ENCODE measurements at places on chromosomes 4 and X.

DNA sequence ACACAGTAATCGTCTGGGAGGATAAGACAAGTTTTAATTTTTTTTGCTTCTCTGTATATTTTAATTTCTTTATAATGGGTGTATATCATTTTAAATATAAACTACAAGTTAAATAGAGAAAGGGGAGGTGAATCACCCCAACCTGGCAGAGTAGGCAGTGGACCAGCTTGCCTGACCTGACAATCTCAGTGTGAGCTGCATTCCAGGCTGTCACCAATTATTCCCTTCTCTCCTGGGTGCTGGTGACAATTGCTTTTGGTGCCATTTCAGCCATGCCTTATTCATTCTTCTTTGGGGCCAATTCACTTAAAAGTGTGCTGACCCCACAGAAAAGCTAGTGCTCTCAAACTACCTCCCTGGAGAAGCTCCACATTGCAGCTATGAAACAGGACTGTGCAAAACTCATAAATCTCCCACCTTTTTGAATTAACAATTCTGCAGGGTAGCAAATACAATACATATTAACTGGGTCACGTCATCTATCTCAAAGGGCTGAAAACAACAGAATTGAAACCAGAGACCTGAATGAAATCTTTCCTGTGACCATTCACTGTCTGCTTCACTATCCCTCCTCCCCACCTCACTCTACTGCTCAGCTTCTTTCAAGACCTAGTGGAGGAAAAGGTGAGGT, 359.0 kb downstream of the HS3ST1 start:
- no peak for DNase-seq

- peak; percentile 45 for DNase-seq
Observed at GRCh38 chrX:47483306-47484268, 565 bp upstream of the ZNF41 start.

DNA sequence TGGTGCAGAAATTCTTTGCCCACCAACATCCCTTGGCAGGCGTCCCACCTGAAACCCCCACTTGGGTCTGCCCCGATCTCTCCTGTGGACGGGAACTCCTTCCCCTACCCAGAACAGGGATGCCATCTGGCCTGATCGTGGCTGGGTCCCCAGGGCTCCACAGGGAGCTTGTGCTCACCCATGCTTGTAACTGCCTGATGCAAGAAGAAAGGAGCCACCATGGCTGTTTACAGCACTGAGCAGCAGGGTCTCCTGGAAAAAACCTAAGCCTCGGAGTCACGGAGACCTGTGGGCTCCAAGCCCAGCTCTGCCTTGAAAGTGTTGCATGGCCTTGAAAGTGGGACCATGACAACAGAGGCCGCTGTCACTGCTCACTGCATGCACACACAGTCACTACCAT, 101.5 kb upstream of the AFAP1 start:
- no peak for DNase-seq

DNA sequence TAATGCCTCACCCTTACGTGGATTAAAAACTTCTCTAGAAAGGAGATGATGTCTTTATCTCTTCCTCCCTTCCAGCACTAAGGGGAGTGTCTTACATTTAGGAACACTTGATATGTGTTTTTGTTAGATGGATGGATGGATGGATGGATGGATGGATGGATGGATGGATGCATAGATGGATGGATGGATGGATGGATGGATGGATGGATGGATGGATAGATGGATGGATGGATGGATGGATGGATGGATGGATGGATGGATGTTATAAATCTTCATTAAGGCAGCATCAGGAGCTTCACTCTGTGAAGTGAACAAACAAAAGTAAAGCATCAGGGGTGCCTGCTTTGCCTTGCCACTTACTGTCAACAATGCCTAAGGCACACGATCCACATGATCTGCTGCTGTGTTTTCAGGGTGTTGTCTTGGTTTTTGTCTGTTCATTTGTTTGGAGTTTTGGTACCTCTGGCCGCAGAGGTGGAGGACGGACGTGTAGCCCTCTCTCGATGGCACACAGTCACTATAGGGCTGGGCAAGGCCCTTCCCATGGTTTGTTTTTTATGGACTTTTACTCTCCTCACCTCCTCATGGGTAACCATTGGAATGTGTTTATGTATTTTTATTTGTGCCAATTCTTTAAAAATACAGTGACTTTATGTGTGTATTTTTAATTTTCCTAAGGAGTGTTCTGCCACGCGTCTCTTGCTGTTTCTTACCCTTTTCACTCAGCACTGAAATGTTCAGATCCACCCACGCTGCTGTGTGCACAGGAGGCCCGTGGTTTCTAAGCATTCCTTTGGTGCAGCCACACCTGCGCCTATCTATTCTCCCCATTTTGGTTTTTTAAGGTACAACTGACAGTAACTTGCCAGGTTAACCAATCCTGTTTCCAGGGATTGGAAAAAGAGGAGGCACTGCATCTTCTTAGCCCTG, 91.8 kb upstream of the ENPP6 start:
- DNase-seq = no peak

GRCh38 chr4:126708716-126709115, 924.0 kb upstream of the INTU start:
- no peak for DNase-seq

GRCh38 chrX:100299559-100299958, 110.5 kb downstream of the PCDH19 start:
- no peak for DNase-seq

DNA sequence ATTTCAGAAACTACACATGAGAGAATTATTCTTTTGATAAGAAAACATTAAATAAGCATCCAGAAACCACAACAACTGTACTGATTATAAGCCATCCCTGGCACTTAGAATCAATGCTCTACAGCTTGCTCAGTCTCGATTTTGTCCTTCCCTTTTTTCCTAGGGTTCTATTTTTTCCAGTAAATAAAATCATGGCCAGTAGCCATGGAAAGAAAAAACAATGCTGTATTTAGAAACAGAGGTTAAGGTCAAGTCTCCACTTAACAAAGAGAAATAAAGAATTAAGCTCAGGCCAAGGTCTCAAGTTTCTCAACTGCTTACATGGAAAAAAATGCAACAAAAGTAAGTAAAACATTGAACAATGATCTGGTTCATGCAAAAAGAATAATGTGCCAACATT, 38.7 kb upstream of the GRID2 start:
- peak; percentile 14 for DNase-seq

- no peak for DNase-seq
Observed at GRCh38 chr4:39976945-39977488, 694 bp downstream of the PDS5A start.

DNA sequence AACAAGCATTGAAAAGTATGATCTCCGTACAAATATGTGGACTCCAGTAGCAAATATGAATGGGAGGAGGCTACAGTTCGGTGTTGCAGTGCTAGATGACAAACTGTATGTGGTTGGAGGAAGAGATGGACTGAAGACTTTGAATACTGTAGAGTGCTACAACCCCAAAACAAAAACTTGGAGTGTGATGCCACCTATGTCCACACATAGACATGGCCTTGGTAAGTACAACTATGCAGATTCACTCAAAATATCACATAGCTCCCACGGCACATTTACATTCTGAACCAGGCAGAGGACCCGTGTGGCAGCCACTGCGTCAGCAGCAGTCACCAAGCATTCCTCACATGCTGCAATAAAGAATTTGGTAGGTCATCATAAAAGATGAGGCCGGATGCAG, 41.3 kb downstream of the KLHL5 start:
- no peak for DNase-seq

DNA sequence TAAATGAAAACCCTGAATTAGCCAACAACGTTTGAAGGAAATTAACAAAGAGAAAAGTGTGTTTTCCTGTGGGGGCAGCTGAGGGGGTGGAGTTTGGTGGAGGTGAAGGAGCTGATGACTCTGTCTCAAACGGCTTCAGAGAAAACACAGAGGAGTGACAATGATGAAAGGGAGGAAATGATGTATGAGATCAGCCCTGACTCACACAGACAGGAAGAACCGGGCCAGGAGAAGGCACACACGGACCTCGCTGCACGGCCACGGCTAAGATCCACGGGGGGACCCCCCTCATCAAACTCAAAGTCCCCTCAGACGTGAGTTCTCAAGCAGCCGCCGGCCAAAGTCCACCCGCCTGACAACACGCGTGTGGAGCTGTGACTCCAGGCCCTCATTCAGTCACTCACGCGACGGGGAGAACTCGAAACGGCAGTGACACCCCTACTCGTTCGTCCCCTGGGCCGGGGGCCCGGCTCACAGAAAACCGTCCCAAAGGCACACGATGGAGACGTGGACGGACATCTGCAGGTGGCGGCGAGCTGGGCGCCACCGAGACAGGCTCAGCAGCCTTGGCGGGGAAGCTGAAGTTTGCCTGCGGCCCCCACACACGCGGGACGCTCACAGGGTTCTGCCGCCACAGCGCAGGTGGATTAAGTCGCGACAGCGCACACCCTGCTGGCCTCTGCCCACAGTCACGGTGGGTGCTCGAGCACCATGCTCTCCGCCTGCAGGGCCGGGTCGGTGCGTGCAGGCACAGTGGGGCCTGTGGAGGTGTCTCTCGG, 28.8 kb downstream of the PPP2R3B start:
- no peak for DNase-seq

GRCh38 chr4:66585767-66586166, 915.5 kb upstream of the EPHA5 start:
- no peak for DNase-seq

- DNase-seq = no peak
Observed at GRCh38 chr4:70236125-70236524, 6.3 kb upstream of the CSN3 start.

- no peak for DNase-seq
Observed at GRCh38 chrX:28550331-28550872, 36.8 kb upstream of the IL1RAPL1 start.

GRCh38 chr4:148643851-148644250, 201.6 kb upstream of the NR3C2 start:
- DNase-seq = no peak

DNA sequence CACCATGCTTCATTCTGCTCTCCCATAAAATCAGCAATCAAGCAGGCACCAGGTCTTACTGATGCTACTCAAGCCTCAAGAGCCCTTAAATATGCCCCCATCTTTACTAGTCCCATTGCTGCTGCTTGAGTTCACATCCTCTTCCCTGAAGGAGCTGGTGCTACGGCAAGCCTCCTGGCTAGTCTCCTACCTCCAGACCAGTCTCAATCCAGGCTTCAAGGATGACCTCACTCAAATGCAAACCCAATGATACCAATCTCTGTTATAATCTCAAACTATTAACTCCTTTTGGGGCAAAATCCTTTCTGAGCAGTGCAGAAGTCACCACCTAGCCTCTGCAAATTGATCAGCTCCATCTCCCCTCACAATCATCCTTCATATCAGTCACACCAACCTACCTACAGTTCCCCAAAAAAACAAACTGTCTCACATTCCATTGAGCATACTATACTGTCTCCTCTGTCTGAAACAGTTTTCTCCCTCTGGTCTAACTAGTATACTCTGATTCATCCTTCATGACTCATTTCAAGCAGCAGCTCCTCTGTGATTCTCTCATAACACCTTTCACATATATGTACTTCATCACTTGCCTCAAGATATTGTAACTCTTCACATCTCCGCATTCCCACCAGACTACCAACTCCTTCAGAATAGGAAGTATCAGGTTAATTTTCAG, 30.0 kb downstream of the PAPSS1 start:
- DNase-seq = peak; percentile 66

DNA sequence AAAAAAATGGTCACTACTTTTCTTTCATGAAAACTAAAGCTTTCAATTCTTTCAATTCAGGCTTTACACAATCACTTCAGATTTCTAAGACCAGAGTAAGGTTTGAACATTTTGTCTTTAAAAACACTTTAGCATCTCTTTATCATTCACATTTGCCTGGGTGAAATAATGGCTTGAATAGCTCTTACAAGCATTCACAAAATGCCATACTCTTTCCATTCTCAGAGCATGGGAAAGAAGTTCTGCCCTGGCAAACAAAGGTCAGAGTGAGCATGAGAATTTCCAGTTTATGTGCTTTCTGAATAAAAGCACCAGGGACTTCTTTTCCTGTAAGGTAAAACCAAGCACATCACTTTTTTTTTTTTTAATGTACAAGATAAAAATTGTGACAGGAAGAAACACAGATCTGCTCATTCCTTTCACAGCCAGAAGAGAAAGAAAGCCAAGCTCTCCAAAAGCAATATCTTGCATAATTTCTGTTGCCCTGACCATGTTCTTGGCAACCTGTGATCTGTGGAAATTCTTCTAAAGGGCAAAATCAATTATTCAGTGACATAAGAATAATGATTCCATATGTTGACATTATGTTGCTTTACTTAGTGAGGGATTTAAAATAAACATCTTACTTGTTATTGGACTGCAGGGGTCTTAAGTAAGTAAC, 64.8 kb downstream of the CD40LG start:
- DNase-seq = no peak

DNA sequence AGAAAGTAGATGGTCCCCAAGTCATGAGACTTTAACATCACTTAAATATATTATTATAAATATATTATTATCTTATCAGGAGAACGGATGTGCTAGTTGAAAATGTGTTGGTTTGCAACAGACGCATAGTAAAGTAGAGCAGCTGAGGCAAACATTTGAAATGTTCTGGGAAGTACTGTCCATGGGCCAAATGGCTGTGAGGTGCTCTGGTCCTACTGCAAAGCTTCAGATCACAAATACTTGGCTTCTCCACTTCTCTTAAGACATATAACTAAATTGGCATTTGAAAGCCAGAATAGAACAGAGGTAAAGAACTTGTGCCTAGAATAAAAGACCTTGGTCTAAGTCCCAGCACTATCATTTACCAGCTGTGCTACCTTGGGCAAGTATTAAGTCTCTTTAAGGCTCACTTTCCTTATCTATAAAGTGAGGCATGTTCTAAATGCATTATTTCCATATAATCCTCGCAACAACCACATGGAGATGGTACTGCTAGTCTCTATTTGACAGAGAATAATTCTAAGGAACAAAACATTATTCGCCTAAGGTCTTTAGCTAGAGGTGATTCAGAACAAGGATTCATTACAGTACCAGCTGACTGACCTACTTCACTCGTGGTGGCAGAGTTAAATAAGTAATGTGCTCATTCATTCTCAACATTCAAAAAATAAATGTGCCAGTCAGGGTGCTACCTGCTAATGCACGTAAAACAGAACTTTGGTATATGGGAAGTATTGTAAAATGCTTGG, 297.1 kb downstream of the PPP3CA start:
- no peak for DNase-seq

DNA sequence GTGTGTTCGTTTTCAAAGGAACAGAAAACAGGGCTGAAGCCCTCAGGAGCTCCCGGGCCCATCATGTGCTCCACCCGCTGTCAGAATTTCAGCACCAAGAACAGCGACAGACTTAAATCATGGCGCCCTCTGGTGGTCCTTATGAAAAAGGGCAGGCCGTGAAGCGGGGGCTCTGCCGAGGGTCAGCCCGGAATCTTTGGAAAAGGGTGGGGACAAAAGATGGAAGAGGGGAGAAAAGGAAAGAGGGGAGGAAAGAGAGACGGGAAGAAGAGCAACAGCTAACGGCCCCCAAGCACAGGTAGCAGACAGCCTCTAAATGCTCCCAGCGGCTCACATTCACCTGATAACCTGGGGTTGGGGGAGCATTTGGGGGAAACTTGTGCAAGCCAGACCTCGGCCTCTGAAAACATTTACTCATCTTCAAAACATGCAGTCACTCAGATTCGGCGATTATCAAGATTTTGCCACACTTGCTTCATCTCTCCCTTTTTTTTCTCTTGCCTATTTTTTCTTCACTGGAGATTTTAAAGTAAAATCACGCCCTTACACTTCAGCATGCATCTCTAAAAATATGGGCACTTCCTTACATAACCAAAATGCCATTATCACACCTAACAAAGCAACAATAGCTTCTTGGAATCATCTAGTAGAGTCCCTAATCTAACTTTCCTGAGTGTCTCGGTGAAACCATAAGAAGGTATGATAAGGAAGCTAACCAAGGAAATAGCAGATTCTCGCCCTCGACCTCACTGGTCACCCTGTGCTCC, 28.1 kb upstream of the MAN2B2 start:
- peak; percentile 80 for DNase-seq

GRCh38 chr4:73801692-73802091, 34.8 kb upstream of the CXCL6 start:
- DNase-seq = no peak
